ENCODE measurements at places on chromosomes 6 and 20.
A peak's percentile ranks its signal among the peaks of the same experiment; 100 is the strongest.

GRCh38 chr20:32183947-32184635 is 23.5 kb downstream of the PLAGL2 start:
- no peak for ATAC-seq

DNA sequence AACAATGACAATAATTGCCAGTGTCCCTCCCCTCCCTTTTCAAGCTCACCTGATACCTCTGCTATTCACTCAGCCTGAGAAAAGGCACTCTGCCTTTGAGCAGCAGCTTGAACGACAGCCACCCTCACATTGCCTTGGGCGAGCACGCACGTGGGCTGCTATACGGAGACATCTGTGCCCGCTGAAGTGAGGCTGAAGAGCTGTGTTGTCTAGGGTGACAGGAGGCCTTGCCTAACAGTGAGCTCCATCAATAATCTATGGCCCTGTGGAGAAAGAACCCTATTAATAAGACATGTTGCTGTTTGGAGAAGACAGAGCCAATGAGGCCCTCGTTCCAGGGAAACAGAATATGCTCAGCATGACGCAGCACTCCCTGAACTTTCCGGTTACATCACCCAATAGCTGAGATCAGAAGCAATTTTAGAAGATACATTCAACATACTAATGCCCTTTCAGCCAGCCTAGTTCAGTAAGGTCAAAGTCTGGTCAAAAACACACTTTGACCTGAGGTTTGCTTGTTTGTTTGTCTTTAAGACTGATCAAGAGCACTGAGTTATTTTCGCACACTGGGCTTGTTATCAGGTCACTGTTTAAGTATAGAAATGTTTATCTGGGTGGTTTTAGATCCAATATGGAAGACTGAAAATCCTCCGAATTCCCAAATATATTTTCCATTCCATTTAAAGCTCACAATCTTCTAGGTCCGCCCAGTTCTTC is 30.6 kb downstream of the RBM24 start:
- ATAC-seq: no peak

DNA sequence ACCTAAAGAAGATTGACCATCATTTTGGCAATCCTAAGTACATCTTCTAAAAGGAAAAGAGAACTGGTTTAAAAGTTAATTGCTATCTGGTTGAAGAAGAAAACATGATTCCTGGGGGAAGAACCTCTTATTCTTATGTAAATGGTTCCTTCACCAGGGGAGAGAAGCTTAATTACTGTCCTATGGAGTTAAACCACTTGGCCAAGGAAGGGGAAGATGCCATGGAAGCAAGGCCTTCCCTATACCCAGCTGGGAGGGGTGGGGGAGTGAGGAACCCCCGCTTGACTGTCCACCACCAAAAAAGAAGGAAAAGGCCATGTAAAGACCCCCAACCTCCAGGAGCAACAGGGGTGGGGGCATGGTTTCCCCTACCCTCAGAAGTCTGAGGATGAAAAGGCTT is 962.1 kb downstream of the GRIK2 start:
- ATAC-seq: no peak

GRCh38 chr6:69868252-69868804 is 2.0 kb downstream of the COL19A1 start:
- ATAC-seq: no peak

- no peak for ATAC-seq
These were observed 56.5 kb upstream of the NRSN1 start for GRCh38 chr6:24069526-24069925.

DNA sequence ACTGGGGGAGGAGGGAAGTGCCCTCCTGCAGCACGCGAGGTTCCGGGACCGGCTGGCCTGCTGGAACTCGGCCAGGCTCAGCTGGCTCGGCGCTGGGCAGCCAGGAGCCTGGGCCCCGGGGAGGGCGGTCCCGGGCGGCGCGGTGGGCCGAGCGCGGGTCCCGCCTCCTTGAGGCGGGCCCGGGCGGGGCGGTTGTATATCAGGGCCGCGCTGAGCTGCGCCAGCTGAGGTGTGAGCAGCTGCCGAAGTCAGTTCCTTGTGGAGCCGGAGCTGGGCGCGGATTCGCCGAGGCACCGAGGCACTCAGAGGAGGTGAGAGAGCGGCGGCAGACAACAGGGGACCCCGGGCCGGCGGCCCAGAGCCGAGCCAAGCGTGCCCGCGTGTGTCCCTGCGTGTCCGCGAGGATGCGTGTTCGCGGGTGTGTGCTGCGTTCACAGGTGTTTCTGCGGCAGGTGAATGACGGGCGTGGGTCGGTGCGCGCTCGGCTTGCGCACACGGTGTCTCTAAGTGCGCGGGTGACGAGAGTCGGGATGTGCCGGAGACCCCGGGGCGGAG is at the start of gene CDKN1A:
CDKN1A (plus strand) TSS at position 227 of the 555 bp plus-strand sequence. CDS start 5,388 bp downstream, outside the sequence.
- peak; percentile 67 for ATAC-seq

- no peak for ATAC-seq
These were observed 21.3 kb downstream of the STK35 start for GRCh38 chr20:2122936-2123335.

DNA sequence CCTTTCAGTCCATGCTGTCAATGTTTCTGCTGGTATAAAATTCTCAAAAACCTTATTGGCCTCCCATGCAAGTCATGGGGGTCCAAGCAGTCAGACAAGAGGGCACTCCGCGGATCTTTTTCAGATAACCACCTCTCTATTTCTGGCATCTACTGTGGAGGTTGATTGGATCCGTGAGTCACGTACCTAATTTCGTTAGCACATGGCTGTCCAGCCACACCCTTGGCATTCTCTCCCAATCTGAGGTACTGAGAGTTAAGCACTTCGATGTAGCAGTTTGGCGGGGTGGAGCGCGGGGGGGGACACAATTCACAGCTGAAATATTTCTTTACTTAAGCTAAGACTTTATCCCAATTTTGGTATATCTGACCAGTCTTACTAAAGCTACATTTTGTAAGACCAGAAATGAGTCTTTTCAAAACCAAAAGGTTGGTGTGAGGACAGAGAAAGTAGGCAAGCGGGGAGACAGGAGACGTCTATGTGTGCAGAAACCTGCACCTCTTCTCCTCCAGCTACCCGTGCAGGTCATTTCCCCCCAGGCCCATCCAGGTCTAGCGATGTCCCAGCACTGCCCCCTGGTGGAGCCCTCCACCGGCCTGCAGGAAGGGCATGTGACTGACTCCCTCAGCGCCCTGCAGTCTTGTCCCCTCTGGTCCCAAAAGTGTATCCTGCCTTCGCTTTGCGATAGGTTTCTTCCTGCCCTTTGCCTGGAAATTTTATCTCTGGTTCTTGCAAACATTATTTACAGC is 113.1 kb downstream of the ADAT2 start:
- ATAC-seq: no peak

DNA sequence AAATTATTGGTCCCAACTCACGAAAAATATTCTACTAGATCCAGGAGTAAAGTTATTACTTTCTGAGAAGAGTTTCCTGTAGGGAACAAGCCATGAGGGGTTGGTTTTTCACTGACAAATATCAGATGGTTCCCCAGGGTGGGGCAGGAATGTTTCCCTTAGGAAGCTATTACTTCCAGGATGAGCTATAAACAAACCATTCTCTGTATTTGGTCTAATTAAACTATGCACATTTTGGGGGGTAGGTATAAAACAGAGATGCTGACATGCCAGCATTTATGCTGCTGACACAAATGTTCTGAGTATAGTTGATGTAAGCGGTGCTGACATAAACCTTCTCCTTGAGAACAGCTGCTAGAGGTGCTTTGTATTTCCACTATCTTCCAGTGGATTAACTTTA is 54.2 kb downstream of the OGFRL1 start:
- ATAC-seq: no peak

- ATAC-seq: peak; percentile 95
These were observed 31.2 kb downstream of the GPLD1 start for GRCh38 chr6:24458134-24458533.

DNA sequence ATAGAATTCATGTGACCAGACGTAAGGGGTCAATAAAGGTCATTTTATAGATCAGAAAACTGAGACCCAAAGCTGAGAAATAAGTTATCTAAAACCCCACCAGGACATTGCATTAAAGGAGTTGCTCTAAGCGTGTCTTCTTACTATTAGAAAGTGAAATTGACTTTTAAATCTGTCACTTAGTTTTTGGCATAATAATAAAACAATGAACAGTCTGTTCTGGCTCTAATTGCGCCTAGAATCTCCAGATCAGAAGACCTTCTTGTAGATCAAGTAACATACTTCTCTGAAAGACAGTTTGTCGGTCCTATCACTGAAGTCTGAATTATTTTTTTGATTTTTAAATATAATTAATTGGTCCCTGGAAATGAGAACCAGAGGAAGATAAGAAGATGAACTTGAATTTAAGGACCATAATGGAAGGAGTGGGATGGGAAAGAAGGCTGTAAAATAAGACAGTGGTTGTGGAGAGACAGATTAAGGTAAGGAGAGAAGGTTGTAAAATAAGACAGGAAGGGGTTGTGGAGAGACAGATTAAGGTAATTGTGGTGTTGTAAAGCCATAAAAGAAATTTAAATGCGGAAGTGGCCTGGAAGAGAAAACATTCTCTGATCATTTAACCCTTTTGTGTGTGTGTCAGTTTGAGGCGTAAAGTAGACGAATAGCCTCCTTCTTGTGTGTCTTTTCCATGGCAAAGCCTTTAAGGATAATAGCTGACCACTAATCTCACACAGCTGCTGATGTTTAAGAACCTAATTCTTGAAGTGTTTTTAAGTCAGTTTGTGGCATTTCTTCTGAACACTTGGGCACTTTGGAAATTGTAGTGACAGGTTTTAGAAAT is 20.1 kb downstream of the TOP1 start:
- ATAC-seq: no peak

DNA sequence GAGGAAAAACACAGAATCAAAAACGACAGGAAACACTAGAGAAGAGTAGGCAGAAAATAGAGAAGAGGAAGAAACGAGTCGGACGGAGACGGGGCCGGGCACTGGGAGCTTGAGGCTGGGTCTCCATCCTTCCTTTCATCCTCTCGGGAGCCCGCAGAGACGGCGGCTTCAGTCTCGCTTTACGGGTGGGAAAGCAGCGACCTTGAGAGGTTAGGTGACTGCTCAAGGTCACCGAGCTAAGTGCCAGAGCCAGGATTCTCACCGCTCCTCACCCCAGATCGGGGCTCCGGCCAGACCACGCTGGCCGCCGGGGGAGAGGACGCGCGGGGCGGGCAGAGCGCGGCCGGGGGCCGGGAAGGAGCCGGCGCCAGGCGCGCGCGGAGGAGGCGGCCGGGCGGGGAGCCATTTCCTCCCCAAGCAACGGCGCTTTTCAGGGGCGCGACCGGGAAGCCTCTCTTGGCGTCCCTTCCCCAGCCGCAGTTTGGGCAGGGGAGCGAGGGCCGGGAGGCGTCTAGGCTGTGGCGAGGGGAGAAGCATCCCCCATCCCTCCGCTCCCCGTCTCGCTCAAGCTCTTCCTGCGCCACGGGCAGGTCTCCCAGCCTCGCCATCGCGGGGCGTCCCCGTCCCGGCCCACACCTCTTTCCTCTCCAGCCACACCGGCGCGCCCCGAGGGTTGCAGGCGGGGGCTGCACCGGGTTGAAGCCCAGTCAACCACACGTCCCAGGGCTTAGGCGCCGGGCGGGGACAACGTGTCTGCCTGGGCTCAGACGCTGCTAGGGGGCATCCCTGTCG is 24.1 kb upstream of the MAP3K7 start:
- ATAC-seq: peak; percentile 29

- ATAC-seq: no peak
These were observed 162.1 kb downstream of the PTPRK start for GRCh38 chr6:128358244-128358776.

GRCh38 chr6:107853230-107853629 is 29.1 kb upstream of the SCML4 start:
- ATAC-seq: no peak

- ATAC-seq: no peak
These were observed 29.5 kb downstream of the KIF25 start for GRCh38 chr6:168026925-168027324.

DNA sequence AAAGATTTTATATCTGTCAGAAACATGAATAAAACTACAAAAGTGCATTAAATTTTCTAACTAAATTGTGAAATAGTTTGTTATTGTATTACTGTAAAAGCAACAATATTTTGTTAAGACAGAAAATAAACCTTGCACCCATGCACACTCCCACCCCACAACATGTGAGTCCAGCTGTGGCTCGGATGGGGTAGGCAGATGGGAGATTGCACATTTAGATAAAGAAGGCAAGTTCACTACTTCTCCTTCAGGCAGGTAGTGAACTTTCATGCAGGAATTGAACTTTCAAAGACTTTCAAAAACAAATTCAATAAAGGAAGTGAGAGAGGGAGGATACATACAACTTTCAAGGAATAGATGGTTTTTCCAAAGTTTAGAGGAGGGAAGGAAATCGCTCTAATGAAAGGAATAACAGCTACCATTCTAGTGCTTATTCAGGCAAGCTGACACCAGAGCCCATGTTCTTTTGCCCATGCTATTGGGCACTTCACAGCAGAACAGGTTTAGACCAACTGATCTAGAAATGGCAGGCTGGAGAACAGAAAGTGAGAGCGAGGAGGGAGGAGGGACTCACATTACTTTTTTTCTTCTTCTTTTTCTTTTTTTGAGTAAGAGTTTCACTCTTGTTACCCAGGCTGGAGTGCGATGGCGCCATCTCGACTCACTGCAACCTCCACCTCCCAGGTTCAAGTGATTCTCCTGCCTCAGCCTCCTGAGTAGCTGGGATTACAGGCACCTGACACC is 28.5 kb downstream of the SF3B5 start:
- ATAC-seq: no peak

- ATAC-seq: no peak
These were observed 133.4 kb downstream of the RFPL4B start for GRCh38 chr6:112480553-112480952.

GRCh38 chr6:113015249-113015648 is 668.1 kb downstream of the RFPL4B start:
- no peak for ATAC-seq

DNA sequence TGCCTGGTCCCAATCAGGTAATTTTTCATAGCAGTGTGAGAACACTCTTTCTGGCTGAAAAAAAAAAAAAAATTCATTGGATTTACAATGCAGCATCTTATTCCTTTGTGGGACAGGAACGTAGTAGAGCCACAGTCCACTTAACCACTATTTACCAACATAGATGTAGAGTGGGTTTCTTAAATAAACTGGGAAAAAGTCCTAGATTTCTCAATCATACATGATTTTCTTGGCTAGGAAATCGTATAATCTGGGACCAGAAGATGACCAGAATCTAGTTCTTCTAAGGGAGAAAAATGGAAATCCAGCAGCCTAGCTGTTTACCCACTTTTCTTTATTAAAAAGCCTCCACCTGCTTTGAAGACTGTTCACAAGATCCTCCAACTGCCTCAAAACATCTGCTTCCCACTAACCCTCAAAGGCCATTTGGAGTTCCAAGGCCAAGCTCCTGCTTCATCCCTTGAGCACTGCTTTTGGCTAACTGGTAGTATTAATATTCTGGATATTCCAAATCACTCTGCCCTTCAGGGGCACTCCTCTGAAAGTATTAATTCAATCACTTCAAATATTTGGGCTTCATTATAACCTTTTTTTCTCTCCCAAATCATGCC is 70.4 kb downstream of the FYN start:
- ATAC-seq: no peak
